ENCODE measurements at places on chromosomes 2 and 18.

DNA sequence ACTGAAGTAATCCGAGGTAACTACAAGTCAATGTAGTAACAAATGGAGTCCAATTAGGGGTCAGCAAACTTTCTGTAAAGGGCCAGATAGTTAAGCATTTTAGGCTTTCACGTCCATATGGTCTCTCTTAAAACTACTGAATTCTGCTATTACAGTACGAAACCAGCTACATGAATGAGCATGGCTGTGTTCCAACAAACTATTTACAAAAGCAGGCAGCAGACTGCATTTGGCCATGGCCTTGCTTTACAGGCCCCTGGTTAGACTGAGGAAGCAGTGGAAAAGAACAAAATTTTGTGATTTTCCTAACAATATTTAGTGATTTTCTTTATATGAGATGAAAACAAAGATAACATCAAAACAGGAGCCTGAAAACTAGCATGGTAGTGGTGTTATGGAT is 64.0 kb downstream of the RTN4 start:
- DNase-seq, result no peak

DNA sequence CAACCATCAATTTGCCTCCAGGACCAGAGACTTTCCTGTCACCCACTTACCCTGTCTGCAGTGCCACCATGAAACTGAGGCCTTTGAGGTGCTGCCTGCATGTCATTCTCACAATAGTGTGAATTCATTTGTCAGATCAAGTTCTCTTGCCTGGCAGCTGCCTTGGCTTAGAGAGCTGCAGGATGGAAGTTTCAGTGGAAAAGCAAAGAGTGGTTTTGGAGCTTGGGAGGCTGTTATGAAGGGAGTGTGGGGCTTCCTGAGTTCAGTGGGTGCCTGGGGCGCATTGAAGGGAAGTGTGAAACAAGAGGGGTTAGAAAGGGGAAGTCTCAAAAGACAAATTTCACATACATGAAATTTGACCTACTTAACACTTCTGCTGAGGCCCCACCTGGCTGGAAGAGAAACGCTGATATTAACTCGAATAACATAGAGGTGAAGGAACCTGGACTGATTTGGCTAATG is 7.9 kb upstream of the LBH start:
- DNase-seq, result no peak

- DNase-seq, result no peak
Observed at GRCh38 chr18:7696780-7697179, 129.7 kb downstream of the PTPRM start.

- DNase-seq, result no peak
Observed at GRCh38 chr2:150011161-150011730, 423.7 kb upstream of the MMADHC start.

DNA sequence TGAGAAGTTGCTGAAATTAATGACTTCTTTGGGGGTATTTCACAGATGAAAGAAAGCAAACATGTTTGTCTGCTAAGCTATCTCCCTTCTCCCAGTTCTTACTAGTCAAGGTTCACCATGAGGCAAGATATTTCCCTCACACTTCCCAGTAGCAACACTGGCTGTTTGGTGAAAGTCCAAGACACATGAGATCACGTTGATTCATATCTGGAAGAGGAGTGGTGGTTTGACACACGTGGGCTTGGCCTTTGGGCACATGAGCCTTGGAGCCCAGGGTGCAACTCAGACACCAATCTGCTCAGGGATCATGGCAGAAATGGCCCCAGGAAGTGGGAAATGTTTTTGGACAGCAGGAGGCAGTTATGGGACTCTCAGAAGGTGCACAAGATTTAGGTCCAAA is 66.1 kb upstream of the APCDD1 start:
- DNase-seq, result no peak

- DNase-seq, result no peak
Observed at GRCh38 chr2:239944694-239945551, 80.2 kb downstream of the NDUFA10 start.

DNA sequence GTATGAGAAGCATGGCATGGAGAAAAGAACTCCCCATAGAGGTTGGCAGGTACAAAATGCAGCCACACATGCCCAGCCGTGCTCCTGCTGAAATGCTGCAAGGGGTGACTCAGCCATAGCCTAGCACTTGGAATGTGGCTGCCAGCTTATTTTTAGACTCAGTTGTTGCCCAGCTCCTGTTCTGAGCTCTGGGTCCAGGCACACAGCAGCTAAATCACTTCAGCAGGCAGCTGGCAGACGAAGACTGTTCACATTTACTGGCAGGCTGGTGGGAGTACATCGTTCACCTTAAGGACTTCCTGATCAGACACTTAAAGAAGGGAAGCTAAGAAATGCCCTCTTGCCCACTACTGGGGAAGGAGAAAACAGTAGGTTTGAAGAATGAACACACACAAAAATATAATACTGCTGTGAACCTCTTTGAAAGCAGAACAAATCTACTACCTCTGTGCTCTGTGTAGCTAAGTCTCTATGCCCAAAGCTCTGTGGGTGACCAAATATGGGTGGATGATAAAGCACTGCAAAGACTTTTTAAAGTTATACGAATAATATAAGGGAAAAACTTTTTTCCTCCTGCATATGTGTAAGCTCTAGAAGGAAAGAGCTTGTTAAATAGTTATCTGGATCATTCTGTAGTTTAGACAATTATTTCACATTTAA is 146.1 kb downstream of the LNPK start:
- no peak for DNase-seq

GRCh38 chr2:191675807-191676721 is 1.9 kb upstream of the NABP1 start:
- peak; percentile 18 for DNase-seq

- no peak for DNase-seq
Observed at GRCh38 chr2:191923652-191923997, 76.7 kb upstream of the CAVIN2 start.

GRCh38 chr2:195319548-195320412 is 337.2 kb upstream of the SLC39A10 start:
- DNase-seq, result no peak

DNA sequence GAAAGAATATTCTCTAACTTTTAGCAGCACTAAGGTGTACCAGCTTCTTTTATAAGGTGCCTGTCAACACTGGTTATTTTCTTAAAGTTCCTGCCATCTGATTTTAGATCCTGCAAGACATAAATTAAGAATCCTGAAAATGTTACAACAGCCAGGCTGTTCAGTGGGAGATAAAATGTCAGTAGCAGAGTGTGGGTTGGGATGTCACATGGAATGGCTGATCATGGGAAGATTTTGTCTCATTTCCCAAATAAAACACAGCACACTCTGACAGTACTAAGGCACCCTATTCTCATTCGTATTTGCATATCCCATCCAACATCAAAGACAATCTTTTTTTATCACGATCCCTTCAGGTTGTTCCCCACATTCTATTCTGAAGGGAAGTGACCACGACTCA is 2.4 kb upstream of the COX7A2L start:
- DNase-seq, result no peak

DNA sequence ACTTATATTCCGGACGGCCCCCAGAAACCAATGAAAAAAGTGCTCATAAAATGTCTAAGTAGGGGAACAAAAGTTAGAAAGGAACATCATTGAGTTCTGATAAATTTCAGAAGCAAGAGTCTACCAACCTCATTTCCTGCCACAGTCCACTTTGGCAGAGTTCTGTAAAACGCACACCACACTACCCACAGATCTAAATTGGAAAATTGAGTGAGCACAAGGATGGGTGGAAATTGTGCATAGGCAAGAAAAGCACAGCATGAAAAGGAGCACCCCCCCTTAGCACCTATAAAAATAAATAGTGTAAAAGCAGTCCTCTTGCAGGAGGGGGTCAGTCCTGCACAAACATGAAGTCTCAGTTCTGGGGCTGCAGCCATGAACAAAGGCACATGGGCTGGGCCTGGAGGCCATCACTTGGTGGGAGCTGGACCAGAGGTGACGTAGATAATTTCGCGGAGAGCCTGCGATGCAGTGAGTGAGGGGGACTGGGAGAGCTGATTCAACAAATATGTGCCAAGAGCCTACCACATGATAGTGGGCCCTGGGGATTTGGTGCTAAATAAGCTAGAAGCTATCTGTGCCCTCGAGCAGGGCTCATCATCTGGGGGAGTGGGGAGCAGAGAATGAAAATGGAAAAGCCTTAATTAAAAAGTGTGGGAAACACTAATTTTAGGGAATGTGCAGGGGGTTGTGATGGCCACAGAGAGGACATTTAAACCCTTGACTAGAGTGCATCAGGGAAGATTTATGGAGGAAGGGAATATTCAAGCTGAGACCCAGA is 48.9 kb upstream of the SPP2 start:
- DNase-seq, result no peak

- DNase-seq, result no peak
Observed at GRCh38 chr2:217071416-217071815, 211.6 kb upstream of the TNP1 start.

- no peak for DNase-seq
Observed at GRCh38 chr2:142716463-142717242, 160.8 kb upstream of the KYNU start.

- no peak for DNase-seq
Observed at GRCh38 chr18:48859311-48860268, 91.2 kb downstream of the SMAD7 start.

DNA sequence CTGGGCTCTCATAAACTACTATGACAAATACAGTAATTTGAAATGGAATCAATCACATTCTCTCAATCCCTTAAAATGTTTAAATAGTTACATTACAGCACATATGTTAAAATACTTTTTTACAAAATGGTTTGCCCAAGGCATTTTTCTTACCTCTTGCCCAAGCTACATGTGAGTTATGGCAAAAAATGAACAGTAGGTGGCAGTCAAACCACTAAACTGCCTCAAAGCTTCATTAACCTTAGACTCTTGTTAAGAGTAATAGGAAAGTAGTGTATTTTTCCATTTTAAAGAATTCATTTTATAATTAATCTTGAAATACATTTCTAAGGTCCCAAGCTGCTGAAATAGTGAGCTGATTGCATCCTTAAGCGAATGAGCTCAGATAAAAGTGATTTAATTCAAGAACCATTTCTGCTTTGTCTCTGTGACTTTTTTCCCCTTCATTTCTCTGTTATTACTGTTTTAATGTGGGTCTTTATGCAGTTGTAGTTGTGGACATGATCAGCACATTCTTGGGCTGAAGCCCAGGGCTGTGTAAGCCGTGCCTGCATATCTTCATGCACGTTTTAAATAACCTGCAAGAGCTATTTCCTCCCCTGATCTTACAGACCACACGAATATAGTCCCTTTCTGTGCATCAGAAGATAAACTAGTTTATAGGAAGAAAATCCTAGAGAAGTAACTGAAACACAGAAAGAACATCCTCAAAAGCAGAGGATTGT is 311.8 kb downstream of the LNPK start:
- no peak for DNase-seq

GRCh38 chr2:235851828-235852525 is 316.2 kb downstream of the GBX2 start:
- DNase-seq, result no peak

- DNase-seq, result no peak
Observed at GRCh38 chr18:54957296-54957832, 1.9 kb downstream of the CCDC68 start.

GRCh38 chr18:840023-840408 is 28.0 kb upstream of the YES1 start:
- no peak for DNase-seq

- DNase-seq, result no peak
Observed at GRCh38 chr18:69158944-69159343, 241.7 kb upstream of the DOK6 start.

DNA sequence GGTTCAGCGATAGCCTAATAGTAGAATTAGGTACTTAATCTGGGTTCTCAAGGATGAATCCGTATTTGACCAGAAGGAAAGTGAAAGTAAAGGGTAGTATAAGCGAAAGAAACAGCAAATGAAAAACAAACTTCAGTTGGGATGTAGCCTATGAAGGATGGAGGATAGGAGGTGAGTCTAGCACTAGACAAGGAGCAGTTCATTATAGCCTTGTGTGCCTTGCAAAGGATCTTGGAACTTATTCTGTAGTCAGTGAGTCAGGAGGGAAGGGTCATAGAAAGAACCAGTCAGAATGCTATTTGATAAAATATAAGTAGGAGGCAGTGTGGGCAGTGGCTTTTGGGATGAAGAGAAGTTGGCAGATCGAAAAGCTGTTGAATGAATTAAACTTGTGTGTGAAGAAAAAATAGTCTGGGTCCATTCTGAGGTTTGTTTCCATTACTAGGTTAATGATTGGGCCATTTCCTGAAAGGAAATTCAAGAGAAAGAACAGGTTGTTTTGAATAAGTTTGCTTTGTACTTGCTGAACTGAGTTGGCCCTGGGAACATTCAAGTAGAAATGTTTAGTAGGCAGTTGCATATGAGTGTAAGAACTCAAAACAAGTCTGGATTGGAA is 48.5 kb downstream of the ANKRD12 start:
- DNase-seq, result no peak

- DNase-seq, result no peak
Observed at GRCh38 chr2:224687156-224687555, 29.0 kb downstream of the CCDC195 start.

GRCh38 chr2:160358046-160358445 is 135.6 kb downstream of the RBMS1 start:
- DNase-seq, result no peak

GRCh38 chr18:21262979-21263378 is 20.9 kb downstream of the GREB1L start:
- no peak for DNase-seq

DNA sequence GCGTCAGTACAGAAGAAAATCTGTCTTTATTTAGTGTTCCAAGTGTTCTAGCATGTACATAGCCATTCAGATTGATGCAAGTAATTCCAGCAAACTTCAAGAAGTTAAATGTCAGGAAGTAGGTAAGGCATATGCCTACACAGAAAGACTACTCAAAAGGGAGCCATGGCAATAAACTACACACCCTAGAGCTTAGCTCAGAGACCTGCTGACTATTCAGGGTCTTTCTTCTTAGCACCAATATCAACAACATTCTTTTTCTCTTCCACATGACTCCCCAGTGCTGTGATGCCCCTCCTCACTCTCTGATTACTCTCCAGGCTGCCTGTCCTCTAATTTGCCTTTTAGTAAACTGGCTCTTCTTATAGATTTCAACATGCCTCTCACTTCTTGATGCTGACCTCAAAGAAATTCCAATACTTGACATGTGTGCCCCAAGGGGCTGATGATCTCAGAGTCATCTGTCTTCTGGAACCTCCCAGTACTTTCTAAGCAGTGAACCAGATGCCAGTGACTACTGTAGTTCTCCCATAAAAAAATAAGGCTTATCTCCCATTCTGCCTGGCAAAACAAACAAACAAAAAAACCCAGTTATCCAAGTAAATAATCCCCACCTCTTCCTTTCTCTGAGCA is 909.2 kb upstream of the FANCL start:
- DNase-seq, result no peak

DNA sequence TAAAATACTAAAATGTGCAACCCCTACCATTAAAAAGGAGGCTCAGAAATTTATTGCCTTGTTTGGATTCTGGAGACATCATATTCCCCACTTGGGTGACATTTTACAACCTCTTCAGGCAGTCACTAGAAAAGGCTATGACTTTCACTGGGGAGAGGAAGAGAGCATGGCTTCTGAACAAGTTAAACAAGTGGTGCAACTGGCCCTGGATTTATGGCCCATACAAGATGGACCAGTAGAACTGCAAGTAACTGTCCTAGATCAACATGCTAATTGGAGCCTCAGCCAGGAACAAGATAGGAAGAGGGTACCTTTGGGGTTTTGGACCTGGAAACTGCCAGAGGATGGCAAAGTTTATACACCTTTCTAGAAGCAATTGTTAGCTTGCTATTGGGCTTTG is 4.0 kb upstream of the DSG2 start:
- no peak for DNase-seq

Data from stimulated activated CD8-positive, alpha-beta memory T cell treated with anti-CD3 and anti-CD28 coated beads, Interleukin-4, amount 100 ng/mL, for 24 hours (primary cell).